ENCODE measurements at places on chromosomes 6 and 20. TPM values are rescaled to one million over a fixed set of nuclear protein-coding genes. Genes with fewer than 3 reads are reported as not detected.

DNA sequence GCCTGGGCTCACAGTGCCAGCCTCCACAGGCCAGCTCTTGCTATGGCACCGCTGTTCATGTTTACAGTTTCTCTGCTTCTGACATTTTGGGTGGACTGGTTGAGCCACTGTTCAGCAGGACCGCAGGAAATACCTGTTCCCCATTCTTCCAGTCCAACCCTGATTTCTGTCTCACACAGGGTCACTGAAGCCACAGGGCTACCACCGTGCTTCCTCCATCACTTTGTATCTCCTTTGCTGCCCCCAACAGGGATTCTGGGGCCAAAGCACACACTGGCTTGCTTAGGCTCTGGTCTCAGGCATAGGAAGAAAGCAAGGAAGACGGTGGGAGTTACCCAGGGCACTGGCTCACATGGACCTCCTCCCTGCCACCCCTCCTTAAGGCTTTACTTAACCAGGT lies 164.5 kb downstream of the UNC5CL start:
- no peak for DNase-seq

DNA sequence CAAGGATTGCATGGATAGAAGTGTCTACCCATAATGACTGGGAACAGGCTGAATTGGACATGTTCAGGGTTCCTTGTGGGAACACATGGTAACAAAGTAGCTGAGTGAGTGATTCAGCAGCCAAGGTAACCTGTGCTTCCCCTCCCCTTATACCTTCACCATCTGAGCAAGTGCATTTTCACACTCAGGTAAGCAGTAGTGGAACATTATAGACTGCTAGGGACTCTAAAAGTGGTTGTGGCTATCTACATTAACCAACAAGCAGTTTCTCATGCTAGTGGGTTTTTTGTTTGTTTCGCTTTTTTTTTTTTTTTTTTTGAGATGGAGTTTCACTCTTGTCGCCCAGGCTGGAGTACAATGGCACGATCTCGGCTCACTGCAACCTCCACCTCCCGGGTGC lies 41.4 kb downstream of the KIZ start:
- no peak for DNase-seq

DNA sequence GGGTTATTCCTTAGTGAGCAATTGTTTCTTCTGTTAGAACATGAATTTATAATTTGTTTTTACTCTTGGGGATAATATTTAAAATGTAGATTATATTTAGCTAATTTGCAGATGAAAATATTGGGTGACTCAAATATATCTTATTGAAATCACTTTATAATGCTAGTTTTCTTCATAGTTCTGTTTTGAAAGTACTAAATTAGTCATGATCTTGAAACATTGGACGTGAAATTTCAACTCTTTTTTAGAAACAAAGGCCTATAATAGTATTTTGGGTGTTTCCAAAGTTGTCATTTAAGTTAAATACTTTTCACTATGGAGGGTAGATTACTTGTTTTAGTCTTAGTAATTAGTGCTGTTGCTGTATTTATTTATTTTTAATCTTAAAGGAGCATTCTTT lies 250.9 kb downstream of the UTRN start:
- no peak for DNase-seq

DNA sequence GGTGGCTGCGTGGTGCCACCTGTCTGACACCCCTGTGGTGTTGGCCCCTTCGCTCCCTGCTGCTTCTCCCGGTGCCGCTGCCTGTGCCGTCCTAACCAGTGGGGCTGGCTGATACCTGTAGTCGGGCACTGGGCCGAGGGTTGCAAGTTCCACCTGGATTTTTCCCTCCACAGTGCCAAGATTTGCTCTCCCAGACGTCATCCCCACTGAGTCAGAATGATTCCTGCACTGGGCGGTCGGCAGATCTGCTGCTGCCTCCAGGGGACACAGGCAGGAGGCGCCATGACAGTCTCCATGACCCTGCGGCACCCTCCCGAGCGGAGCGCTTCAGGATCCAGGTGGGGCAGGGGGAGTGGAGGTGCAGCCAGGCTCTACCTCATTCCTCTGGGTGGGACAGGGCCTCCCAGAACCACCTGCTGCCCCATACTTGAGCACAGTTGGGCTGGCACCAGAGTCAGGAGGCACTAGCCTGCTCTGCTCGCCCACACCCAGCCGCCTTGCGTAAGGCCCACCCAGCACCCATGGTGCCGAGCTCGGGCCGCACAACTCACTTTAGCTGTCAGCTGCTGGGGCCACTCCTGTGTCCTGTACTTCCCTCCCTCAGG lies 60.2 kb downstream of the TCP11 start:
- DNase-seq = no peak

Gene CFAP206
- polyA plus RNA-seq = 0.07 TPM

GRCh38 chr6:15658181-15658744 lies 4.6 kb downstream of the DTNBP1 start:
- DNase-seq = no peak

- no peak for DNase-seq
Measured at GRCh38 chr6:156883497-156884252, 106.5 kb downstream of the ARID1B start.

DNA sequence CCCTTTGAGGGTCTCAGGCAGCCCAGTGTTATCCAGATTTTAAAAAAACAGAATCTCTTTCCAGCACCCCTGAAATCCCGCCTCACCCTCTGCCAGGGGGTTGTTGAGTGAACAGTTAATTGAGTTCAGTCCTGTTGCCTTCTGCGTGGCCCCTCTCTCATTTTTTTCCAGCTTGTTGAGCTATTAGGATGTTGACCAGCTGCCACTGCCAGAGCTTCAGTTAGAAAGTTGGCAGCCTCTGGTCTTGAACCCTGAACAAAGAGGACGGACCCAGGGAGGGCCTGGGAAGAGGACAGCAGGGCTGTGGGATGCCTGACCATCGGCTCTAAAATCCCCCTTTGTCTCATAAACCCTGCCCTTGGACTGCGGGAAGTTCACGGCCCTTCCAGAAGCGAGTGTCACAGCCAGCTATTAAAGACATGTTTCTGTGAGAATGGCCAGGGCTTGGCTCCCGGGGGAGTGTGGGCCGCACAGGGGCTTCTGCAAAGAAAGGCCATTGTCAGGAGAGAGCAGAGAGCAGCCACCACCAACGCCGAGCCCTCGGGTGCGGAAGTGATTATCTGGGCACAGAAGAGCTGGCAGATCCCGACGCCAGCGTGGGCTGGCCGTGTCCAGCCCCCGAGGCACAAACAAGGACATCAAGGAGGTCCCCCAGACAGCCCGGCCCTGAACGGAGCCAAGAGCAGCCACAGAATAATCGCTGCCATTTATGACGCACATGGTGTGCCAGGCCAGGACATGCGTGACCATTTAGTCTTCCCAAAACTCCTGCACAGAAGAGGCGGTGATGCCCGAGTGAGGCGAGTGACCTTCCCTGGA lies 189.0 kb downstream of the ANKRD60 start:
- DNase-seq = no peak

GRCh38 chr6:57328074-57328473 lies 10.6 kb downstream of the PRIM2 start:
- DNase-seq = no peak
